ENCODE measurements at places on chromosomes 13 and 19.

DNA sequence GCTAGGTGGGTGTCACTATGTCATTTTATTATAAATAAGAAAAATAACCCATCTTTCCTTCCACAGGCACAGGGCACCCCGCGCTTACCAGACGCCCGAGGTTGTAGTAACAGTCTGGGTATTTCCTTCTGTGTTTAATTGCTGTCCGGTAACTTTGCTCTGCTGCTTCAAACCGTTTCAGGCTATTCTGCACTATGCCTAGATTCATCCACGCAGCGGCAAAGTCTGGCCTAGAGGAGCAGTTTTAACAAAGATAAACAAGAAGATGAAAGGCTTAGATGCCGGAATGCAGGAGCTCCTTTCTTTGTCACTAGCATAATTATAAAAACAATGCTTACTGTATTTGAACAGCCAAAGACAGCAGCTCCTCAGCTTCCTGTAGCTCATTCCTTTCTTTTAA is 36.9 kb upstream of the GGACT start:
- DNase-seq = no peak

DNA sequence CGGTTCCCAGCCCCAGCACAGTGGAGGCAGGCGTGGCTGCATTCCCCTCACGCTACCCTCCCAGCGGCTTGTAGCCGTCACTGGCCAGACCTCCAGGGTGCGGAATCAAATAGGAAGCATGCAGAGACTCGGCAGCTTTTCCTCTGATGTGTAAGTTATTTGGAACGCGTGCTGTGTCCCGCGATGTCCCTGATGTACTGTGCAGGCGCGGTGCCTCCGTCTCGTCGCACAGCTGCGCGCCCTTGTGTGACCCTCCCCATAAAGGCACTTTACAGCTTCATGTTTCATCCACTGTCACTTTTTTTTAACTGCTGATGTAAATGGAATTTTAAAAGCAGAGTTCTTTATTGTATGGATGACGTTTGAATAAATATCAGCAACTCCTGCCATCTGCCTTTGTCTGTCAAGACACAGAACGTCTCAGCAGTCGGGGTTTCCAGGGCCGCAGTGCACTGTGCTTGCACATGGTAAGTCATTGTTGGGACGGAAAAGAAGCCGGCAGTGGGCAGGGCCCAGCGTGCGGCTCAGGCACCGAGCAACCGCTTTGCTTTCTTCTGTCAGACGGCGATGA is 7.3 kb upstream of the F7 start:
- no peak for DNase-seq

GRCh38 chr13:51246418-51247277 is 24.4 kb downstream of the FAM124A start:
- no peak for DNase-seq

DNA sequence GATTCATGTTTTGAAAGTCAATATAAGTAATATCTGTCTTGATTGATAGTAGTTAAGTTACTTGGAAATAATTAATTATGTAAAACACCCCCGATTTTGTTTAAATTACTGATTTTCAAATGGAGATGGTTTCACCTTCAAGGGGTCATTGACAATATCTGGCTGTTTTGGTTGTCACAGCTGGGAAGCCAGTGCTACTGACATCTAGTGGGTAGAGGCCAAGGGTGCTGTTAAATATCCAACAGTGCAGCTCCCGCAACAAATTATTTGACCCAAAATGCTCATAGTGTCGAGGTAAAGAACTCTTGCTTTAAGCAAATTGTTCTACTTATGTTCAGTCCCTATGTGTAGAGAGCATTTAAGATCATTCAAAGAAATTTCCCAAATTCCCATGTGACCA is 50.6 kb upstream of the PCDH20 start:
- DNase-seq = no peak

DNA sequence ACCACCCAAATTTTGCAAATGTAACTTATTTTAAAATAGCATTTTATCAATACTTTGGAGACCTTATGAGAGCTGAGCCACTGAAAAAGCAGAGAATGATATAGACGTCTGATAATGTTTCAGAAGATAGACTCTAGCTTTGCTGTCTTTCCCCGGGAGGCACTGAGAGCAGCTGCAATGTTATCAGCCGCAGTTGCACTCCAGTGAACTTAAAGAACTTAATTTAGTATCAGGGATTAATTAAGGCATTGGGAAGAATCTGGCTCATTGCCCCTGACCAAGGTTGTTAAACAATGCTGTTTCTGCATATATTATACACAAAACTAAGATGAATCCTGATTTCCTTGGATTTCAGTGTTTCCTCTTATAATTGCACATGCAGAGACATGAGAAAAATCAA is 75.7 kb upstream of the SGCG start:
- no peak for DNase-seq

- no peak for DNase-seq
These were observed 70.7 kb upstream of the ANKRD10 start for GRCh38 chr13:110985541-110985940.

DNA sequence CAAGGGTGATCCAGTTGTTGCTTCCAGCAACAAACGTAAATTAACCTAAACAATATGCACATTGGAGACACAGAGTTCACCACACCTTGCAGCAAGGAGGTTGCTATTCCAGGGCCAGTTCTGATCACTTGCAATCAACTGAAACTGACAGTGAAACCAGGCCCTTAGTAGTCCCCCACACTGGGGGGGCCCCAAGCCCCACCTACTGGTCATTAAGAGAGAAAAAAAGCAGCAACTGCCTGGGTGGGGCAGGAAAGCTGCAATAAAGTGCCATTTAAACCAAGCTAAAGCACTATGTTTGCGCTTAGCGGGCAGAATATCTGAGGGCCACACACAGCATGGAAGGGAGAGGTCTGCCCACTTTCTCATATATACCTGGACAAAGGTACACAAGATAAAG is 51.5 kb downstream of the ATP7B start:
- no peak for DNase-seq

DNA sequence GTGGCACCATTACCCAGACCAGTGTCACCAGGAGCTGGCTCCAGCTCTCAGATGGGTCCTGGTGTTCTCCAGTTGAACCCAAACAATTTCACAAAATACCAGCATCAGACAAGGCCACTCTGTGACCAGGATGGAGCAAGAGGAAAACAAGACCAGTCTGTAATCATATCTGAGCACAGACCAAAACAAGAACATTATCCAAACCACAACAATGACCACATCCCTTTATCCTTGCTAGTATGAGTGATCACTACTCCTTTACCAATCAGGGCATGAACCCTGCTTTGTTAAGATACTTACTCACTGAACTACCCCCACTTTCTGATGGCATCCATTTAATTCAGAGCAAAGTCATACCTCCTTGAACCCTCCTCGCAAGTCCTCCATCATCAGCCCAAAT is 145.9 kb downstream of the NUFIP1 start:
- DNase-seq = no peak

DNA sequence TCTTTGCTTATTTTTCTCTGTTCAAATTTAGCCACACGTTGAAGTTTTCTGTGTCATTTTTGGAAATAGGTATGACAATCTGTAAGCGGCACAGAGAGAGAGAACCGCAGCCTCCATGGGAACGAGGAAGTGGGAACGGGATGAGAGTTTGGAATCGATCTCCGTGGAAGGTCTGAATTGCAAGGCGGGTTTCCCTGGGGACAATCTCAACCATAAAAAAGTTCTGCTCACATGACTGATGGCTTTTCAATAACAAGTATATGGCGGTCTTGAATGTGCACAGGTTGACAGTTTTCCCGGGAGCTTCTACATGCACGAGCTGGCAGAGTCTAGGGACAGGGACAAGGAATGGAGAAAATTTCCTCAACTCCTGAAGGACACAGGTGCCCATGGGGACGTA is 90.9 kb downstream of the INSR start:
- no peak for DNase-seq

DNA sequence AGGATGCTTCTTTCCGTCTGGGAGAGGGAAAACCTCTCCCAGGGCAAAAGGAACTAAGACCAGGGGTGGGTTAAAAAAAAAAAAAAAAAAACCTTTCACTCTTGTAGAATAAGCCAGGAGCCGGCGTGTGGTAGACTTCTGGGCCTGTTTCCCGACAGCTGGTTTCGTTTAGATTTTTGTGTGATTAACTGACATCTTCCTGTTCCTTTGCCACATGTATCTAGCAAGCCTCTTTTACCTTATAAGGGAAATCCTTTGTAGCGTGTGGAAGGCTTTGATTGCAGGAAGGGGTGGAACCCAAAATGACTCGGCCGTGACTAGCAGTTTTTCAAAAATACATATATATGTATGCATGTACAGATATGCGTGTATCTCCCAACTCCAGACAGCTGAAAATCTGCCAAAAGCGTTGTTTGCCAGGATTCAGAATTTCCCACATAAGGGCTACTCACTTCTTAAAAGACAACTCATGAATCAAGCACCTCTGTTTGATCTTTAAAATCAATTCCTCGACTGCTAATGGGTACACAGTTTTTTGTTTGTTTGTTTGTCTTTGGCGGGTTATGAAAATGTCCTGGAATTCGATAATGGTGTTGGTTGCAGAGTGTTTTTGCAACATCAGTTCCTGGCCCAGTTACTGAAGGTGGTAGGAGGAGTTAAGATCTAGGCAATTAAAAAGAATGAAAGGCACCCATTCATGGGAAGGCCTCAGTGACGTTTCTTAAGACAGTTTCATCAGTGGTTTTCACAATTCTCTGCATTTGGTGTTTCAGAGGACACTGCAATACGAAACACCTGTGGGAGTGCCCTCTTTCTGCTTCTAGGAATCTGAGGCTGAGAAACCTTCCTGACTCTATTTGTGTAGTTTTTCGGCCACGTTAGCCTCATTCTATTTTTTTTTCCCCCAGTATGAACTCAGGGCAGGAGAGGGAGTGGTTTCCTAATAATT is 2.7 kb downstream of the TPM4 start:
- DNase-seq = no peak

DNA sequence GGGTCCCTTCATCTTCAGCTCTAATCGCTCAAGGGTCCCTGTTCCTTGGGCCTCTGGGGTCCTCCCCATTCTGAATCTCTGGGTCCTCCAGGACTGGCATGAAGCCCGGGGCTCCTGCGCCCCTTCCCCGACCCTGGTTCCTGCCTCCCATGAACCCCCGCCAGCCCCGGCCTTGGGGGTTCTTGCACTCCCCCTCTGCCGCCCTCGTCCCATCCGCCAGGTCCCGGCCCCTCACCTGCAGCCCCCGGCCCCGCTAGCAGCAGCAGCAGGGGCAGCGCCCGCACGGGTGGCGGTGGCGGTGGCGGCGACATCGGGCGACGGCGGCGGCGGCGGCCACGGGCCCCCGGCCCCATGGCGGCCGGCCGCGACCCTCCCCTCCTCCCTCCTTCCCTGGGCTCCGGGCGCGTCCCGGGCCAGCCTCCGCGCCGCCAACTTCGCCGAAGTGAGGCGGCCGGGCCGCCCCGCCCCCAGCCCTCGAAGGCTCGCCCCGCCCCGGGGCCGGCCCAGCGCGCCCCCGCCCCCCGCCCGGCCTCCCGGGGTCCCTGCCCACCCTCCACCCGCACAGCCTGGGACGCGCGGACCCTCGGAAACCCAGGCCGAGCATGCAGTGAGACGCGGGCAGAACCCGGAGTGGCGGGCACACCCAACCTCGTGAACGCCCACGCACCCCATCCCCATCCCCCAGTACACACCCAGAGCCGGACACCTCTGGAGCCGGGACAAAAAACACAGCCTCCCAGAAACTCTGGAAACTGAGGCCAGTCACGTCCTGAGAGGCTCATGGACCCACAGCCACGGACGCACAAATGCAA is at the start of gene NOTCH3:
Gene NOTCH3 (minus strand): TSS at position 443 of the 812 bp plus-strand sequence. CDS start 90 bp downstream, at position 353.
- no peak for DNase-seq

GRCh38 chr13:97257800-97258799 is 36.0 kb downstream of the MBNL2 start:
- DNase-seq = no peak

DNA sequence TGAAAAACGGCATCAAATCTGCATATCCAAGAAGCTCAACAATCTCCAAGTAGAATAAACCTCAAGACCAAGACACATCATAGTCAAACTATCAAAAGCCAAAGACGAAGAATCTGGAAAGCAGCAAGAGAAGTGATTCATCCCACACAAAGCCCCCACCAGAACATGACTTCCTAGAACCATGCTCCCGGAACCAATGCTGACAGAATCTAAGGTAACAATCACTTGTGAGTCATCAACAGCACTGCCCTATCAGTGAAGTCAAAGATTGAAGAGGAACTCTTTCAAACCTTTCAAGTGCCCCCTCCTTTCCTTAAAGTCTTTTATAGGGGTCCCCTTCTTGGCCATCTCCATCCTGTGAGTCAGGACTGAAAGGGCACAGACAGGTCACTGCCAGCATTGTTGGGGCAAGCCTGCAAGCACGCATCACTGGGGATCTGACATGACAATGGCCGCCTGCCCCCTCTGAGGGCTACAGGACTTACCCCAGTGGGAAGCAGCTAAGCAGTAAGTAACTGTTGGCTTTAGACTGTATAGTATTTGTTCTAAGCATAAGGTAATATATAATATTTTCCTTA is at the start of gene CCDC70:
Gene CCDC70 (plus strand): TSS at position 247 of the 578 bp plus-strand sequence. CDS start 3,443 bp downstream, outside the sequence.
- no peak for DNase-seq

DNA sequence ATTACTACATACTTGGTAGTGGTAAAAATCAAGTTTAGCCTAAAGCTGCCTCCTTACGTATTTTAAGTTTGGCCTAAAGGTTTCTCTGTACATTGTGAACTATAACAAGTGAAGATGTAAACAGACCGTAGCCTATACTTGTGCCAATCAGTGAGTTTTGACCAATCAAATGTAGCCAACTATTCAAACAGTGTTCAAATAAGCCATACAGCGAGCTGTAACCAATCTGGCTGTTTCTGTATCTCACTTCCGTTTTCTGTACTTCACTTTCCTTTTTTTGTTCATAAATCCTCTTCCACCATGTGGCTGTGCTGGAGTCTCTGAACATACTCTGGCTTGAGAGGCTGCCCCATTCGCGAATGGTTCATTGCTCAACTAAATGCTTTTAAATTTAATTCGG is 2504.6 kb downstream of the PCDH9 start:
- DNase-seq = no peak

GRCh38 chr19:13212759-13213330 is 62.6 kb downstream of the IER2 start:
- DNase-seq = no peak

DNA sequence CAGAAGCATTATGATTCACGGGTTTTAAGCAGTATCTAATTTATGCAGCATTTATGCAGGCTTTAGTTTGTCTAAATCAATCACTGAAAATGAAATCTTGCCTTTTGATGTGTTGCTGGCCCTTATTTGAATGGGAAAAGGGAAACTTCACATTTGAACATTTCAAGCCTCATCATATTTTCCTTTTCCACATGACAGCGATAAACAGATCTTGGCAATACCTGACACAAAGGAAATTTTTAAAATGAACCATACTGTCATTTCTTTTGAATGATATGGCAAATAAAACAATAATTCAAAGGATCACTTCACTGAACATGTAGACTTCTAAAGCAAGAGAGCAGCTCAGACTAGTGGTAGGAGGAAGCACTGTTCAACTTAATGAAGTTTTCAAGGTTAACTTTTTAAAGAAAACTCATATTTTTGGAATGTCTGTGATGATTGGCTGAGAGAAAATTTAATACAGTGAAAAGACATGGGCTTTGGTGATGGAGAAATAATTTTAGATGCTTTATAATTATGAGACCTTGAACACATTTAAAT is 198.1 kb downstream of the OXGR1 start:
- no peak for DNase-seq

GRCh38 chr13:47474326-47474725 is 526.7 kb downstream of the SUCLA2 start:
- no peak for DNase-seq

GRCh38 chr13:100483139-100483538 is 105.5 kb downstream of the GGACT start:
- no peak for DNase-seq

Data from cerebellar nuclear complex (tissue), 1 donor.